Amniotic epithelial cell (primary cell): ENCODE measurements at places on chromosomes 7 and 10.

- DNase-seq, result no peak
These were observed 58.1 kb downstream of the HDAC9 start for GRCh38 chr7:18553605-18554003.

DNA sequence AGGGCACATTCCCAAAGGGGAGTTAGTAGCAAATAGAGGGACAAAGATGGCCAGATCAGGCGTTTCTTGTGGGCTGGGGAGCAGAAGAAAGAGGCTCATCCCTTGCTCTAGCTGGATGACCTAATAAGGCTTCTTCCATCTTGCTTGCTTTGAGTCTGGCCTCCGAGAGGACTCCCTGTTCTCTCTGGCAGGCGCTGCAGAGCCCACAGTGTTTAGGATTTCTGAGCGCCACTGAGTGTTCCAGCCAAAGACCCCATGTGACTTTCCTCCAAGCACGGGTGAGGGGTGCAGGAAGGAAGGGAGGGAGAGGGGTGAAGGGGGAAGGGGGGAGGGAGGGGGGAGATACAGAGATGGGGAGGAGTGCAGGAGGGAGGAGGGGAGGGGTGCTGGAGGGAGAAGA lies 203.8 kb upstream of the SVIL start:
- DNase-seq, result no peak

DNA sequence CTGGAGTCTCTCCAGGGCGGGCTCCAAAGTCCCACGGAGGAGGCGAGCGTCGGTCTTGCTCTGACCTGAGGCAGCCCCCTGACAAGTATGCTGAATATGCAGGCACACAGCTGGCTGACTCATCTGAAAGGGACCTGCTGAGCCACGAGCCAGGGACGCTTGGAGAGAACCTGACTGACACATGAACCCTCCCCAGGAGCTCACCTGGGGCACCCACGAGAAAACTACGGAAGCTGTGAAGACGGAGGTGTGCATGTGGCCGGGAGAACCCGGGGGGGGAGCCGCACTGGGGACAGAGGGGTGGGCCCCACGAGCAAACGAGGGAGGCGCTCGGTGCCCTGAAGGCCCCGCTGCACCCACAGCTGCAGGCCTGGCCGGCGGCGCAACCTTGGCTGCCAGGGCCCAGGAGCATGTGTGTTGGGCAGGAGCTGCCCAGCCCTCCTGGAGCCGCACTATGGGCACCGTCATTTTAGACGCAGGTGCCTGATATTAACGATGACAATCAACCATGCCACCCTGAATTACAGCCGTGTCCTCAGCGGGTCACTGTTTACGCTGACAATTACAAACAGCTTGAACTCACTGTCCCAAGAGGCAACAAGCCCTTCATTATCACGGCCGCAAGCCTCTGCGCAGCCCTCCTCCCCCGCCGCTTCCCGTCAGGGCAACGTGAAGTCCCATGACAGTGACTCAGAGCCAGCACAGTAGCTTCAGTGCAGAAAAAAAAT lies 64.7 kb downstream of the DIP2C start:
- DNase-seq, result peak; percentile 32

- DNase-seq, result no peak
These were observed 11.8 kb downstream of the TOMM7 start for GRCh38 chr7:22810843-22811242.

DNA sequence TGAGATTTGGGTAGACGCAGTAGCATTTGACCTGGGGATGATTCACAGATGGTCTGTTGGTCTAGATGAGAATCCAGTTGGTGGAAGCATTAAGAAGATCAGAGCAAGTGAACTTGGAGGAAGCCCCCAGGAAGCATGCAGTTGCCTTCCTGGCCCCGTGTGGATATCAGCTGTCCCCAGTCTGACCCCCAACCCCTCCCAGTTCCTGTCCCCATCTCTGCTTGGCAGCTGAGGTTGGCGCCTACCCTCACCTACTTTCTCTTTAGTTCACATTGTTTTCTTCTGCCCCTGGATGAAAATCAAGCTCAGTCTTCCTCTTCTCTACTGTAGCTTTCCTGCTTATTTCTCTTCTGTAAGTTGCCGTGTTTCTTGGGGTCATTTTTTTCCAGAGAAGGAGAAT lies 227.9 kb downstream of the GATA3 start:
- no peak for DNase-seq
